ENCODE measurements at places on chromosomes 7 and 10.

GRCh38 chr10:33129141-33129995 lies 171.3 kb upstream of the ITGB1 start:
- DNase-seq = no peak

DNA sequence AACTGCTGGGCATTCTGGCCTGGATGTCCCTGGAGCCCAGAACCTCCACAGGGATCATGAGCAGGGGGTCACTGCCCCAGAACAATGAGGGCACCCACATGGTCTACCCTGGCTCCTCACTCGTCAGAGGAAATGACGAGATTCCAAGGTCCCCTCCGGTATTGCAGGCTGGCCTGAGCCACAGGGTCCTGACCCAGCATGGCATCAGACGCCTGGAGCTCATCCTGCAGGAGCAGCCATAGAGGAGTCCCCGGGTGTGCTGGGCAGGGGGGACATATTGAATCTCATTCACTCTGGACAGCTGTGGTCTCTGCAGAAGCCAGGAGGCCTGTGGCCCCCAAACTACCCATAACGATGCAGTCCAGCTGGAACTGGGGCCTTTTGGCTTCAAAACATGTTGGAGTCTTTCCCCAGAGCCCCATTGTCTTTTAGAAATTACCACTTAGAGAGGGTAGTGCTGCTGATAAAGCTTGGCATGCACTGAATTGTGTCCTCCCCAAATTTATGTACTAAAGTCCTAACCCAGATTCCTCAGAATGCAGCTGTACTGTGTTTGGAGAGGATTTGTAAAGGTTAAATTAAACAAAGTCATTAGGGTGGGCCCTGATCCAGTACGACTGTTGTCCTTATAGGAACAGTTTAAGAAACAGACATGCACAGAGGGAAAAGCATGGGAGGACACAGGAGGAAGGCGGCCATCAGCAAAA lies 27.7 kb downstream of the ANXA8 start:
- DNase-seq = no peak

DNA sequence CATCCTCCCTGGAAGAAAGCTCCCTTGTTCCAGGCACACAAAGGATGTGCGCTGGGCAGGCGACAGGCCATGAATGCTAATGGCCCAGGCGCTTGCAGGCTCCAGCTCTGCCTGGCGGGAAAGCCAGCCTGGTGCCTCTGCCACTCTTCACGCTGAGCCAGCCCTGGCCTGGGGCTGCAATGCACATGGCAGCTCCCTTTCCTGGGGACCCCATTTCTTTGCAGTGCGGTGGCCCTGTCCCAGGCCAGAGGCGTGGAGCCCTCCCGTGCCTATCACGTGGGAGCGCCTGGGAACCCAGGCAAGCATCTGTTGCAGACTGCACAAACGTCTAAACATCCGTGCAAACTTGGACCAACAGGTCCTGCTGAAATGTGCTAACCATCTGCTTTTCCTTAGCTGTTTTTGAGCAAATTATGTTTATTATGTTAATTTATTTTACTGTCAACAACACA lies 152.1 kb upstream of the LYZL2 start:
- no peak for DNase-seq

DNA sequence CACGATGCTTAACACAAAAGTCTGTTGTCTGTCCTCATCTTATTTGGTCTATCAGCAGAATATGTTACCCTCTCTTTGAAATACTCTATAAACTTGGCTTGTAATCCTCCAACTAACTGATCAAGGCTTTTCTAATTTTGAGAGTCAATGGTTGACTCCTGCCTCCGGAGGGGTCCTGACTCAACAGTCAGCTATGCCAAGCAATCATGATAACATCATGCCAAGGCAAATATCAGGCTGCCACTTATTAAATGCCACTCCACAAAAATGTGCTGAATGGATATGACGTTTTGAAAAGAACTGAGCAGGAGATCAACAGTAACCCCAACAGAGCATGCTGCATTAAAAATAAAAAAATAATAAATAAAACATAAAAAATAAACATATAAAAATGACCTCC lies 116.1 kb downstream of the PARD3 start:
- DNase-seq = no peak

GRCh38 chr10:114306116-114306973 lies 67.3 kb downstream of the VWA2 start:
- no peak for DNase-seq

DNA sequence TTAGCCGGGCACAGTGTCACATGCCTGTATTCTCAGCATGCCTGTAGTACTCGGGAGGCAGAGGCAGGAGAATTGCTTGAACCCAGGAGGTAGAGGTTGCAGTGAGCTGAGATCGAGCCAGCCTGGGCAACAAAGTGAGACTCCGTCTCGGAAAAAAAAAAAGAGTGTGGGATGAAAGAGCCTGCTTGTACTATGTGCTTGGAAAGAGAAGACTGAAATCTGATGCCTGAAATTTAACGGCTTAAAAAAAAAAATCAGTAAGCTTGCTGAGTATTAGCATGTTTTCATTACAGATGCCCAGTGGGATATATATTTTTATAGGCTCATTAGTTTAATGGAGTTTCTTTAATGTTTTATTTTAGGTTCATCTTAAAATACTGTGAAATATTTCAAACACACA lies 4.2 kb downstream of the NT5C2 start:
- no peak for DNase-seq

DNA sequence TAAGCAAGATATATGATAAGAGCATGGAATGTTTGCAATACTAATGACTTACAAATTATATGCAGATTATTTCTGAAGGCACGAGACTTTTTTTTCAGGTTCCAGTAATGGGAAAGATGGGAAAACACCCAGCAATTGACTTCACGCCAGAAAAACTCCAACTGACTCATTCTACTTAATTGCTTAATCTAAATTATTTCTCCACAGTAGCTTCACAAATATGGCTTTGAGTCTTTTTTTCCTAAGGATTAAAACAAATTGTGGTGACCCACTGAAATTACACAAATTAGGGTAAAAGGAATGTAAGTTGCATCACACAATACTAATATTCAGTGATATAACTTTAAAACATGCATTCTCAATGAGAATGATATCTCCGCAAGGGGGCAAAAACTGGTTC lies 138.7 kb downstream of the GNAI1 start:
- DNase-seq = no peak

GRCh38 chr10:68562661-68563570 lies 2.8 kb downstream of the TET1 start:
- DNase-seq = no peak

DNA sequence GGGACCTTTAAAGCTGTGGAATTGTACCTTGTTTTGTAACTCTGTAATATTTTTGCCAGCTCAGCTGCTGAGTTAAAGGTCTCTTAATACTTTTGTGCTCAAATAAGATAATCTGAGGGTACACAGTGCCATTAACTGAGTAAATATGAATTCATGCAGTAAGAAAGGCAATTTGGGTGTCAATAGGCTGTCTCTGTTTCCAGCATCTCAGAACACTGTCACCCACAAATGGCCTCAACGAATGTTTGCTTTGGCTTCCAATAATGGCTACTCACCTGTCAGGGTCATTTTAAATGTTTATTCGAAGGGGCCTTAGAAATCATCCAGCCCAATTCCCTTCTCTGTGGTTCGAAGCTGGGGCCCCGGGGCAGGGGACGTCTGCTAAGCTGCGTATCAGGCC lies 225.4 kb downstream of the ZMYND11 start:
- DNase-seq = no peak

DNA sequence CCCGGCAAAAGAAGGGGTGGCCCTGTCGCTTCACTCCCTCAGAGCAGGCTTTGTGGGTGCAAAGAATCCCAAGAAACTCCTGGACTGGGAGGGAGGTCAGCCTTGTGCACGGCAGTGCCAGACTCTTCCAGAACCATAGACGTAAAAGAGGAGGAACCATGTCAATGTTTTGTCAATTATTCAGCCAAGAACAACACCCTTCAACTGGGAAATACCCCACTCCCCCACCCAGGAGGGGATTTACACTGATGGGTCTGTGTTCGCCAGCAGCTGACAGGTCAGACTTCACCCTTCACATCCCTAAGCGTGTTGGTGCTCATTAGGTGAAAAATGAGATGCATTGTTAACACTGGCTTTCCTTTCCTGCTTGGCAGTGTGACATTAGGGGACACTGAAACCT lies 116.8 kb upstream of the BMPER start:
- no peak for DNase-seq

DNA sequence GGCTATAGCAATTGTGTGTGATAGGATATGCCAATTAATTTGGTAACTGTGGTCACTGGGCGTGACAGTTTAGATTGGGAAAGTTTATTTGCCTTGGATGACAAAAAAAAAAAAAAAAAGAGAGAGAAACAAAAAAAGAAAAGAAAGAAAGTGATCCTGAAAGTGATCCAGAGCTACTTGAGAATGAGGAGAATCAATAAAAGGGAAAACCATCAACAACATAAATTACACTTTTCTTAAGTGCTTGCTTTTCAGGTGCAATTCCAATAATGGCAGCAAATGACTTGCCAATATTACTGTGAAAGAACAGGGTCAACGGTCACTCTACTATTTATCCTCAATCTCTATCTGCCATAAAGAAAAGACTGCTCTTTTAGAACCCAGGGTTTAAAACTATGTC lies 191.8 kb upstream of the SEMA3C start:
- no peak for DNase-seq

DNA sequence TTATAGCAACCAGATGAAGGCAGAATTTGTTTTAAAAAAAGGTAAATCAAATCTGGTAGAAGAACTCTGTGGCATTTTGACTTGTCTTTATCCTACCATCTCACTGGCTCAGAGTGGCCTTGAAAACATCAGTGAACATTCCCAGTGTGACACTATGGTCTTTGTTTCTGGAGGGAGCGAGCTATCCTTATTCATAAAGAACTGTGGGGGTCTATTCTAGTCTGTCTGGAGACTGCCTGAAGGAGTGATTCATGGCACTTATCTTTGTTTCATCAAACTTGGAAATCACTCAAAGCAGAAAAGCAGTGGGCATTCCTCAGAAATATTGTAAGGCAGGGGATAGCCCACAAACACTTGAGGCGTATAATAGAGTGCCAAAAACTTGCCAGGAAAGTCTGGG lies 719.1 kb downstream of the PCDH15 start:
- no peak for DNase-seq

- no peak for DNase-seq
Observed at GRCh38 chr10:102632394-102633111, 11.7 kb upstream of the TRIM8 start.

DNA sequence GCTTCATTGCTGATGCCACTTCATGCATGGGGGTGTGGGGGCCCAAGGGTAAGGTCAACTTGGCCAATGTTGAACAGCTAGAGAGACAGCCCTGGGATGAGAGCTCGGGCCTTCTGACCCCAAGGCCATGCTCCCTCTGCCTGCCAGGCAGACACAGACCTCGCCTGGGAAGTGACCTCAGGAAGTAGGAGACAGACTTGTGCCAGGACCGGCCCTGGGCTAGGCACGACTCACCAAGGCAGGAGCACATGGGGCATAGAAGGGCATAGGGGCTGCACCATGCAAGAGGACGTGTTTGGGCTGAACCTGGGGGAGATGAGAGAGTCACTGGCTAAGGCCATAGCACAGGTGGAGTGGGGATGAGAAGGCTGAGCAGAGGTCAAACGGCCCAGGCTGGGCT lies 27.1 kb downstream of the ZCCHC24 start:
- DNase-seq = no peak

GRCh38 chr10:53898532-53898931 lies 902.5 kb downstream of the PCDH15 start:
- DNase-seq = no peak

- no peak for DNase-seq
Observed at GRCh38 chr7:76292213-76292573, 10.3 kb upstream of the HSPB1 start.

GRCh38 chr7:51430480-51431086 lies 114.0 kb upstream of the COBL start:
- no peak for DNase-seq

- no peak for DNase-seq
Observed at GRCh38 chr7:93146472-93147141, 1.6 kb downstream of the SAMD9L start.

GRCh38 chr7:105319578-105319977 lies 69.1 kb downstream of the SRPK2 start:
- DNase-seq = no peak

GRCh38 chr10:59382831-59383295 lies 20.5 kb upstream of the FAM13C start:
- DNase-seq = no peak

- DNase-seq = no peak
Observed at GRCh38 chr7:7099584-7100014, 82.7 kb upstream of the C1GALT1 start.

GRCh38 chr7:132076301-132077035 lies 499.8 kb downstream of the PLXNA4 start:
- DNase-seq = no peak

- no peak for DNase-seq
Observed at GRCh38 chr10:21831986-21832820, 171.3 kb downstream of the DNAJC1 start.

- DNase-seq = no peak
Observed at GRCh38 chr7:88500131-88500530, 193.4 kb upstream of the STEAP4 start.

DNA sequence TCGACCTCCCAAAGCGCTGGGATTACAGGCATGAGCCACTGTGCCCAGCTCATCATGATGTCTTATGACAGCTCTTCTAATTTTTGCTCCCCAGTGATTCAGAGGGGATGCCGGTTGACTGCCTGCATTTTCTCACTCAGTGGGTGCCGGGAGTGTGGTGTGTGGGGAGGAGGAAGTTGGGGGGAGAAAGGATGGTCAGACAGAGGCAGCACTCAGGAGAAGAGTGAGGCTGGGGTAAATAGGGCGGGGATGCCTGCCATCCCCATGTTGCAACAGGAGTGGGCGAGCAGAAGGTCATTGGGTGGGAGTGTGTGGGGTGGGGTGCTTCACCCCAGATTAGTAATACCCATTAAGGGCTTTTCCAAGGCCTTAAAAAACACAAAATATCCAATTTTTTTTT lies 3.5 kb upstream of the CCL24 start:
- DNase-seq = no peak

DNA sequence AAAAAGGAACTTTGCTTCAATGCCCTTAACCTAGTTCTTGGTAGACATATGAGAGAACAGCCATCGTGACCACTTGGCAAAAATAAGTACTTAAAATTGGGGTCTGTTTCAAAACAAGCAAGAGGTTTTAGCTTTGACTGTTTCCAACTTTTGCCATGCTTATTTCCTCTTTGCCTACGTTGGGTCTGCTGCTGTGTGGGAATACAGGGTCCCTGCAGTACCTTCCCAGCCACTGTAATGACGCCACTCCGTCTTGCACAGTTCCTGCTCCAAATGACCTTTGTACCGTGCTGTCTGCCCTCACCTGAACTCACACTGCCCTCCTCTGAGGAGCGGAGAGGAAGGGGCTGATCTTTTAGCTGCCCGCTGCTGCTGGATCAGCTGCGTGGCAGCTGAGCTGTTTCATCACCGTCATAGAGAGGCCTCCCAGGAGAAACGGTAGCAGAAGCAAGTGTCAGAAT lies 133.1 kb downstream of the MAPK8 start:
- no peak for DNase-seq

Measured in stimulated activated CD8-positive, alpha-beta memory T cell treated with anti-CD3 and anti-CD28 coated beads, Interleukin-15, amount 100 ng/mL, for 1 hour (primary cell).